ENCODE measurements at places on chromosomes 12 and 14.

GRCh38 chr12:91173124-91173523, 9.5 kb downstream of the DCN start:
- no peak for DNase-seq

GRCh38 chr12:52097045-52097666, 17.7 kb downstream of the SMIM41 start:
- DNase-seq = no peak

DNA sequence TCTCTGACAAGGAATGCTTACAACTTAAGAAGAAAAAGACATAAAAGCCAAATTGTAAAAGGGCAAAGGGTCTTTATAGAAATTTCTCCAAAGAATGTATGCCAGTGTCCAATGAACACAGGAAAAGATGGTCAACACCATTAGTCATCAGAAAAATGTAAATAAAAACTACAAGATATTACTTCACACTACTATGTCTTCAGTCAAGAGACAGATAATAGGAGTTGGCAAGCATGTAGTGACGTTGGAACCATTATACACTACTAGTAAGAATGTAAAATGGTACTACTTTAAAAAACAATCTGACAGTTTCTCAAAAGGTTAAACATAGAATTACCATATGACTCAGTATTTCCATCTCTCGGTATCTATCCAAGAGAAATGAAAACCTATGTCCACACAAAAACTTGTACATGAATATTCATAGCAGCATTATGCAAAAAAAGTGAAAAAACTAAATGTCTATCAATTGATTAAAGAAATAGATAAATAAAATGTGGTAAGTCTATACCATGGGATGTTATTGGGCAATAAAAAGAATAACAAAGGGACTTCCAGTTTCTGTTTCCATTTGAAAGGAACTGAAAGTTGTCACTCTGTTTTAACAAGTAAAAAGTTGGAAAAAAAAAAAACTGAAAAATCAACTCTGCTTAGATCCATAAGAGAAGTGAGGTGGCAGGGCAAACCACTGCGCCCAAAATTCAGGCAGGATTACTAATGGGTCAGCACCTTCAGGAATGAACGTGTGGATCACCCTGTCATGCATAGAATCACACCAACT, 69.8 kb downstream of the ALG10B start:
- DNase-seq = no peak

DNA sequence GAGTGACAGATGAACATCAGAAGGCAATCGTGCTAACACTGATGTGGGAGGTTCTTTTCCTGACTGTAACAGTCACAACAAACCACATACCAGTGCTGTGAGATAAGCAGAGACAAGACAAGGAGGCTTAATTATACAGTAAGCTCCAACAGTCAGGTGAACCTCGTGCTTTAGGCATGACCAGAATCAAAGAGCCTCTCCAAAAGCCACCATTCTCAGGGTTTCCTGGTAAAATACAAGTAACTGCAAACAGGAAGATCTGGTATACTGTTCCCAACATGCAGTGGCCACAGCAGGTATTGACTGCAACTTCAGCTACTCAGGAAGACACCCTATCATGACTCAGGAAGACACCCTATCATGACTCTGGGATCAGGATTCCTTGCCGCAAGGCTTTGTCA, 47.3 kb upstream of the GTF2A1 start:
- DNase-seq = no peak

GRCh38 chr12:79121486-79121885, 256.9 kb downstream of the SYT1 start:
- DNase-seq = no peak

DNA sequence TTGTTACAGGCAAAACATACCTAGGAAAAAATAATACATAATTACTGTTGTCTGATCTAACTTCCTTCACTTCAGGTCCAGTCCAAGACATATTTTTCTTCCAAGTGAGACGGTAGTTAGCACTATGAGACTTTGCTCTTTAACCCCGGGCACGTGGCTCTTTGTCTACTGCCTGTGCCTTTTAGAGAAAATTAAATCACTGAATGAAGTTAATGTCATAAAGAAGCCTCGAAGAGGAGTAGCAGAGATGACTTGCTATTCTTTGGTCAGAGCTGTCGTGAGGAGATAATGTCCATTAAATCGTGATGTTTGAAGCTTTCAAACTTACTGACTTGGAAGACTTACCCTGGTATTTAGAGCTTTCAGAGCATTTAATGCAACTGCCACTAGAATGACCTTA, 8.7 kb downstream of the TESPA1 start:
- DNase-seq = no peak

DNA sequence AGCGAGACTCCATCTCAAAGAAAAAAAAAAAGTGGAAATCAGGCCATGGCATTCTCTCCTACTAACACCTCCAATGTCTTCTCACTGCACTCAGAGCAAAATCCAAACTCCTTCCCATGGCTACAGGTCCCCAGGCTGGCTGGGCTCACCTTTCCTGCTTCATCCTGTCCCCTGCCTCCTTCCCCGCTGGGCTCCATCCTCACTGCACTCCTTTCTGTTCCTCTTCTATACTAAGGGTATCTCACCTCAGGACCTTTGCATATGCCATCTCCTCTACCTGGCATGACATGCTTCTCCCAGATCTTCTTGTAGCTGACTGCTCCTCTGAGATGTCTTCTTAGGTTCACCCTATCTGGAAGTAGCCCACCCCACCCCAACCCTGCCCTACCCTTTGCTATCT, 111.1 kb downstream of the DPF3 start:
- no peak for DNase-seq

DNA sequence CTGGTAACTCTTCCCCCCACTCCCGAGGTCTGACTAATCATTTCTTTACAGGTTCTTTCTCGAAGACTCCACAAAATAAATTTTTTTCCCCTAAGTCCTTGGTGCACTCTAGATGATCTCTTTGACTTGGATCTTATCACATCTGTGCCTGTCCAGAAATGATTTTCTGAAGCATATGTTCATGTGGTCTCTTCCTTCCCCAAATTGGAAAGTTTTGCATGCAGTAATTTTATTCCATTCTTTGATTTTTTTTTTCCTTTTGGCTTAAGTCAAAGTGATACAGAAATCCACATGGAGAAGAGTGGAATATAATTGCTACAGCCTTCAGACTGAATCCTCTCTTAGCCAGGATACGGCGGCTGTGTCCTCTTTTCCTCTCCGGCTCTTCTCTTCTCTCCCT, 213.3 kb downstream of the BMP4 start:
- DNase-seq = no peak

- DNase-seq = no peak
These were observed 7.6 kb upstream of the LRTM2 start for GRCh38 chr12:1812650-1813302.

DNA sequence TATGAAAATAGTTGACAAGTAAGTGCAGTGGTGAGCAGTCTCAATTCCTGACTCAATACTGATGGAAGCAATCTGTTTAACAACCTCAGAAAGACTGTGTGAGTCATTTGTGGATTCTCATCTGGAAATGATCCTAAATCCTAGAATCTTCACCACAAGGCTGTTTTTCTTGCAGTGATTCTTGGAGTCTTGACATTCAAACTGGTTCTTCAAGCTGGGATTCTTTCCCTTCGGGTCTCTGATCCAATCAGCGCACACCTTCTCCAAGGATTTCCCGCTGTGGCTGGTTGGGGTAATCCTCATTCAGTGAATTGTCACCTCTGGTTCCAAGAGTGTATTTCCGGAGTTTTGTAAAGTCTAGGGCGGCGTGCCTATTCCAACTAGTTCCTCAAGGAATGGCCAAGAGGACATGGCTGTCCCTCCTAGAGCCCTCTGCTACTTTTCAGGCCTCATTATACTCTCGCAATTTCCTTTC, 37.7 kb upstream of the FOXJ2 start:
- DNase-seq = no peak

GRCh38 chr12:79547735-79548609, 142.8 kb downstream of the PAWR start:
- no peak for DNase-seq

DNA sequence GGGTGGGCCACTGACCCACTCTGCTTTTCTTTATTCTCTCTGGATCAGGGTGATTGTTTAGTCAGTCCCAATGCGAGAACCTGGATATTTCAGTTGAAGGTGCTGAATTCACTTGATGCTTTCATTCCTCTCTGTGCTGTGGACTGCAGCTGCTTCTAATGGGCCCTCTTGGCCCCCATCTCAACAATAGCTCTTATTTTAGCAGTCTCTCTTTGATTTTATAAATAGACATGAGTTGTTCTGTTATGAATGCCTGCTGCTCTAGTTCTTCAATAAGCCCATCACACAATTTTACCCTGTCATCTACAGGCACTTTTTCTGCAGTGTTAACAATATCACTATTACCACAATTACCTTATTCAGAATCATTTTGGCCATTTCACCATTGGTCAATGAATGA, 54.1 kb upstream of the YARS2 start:
- no peak for DNase-seq

DNA sequence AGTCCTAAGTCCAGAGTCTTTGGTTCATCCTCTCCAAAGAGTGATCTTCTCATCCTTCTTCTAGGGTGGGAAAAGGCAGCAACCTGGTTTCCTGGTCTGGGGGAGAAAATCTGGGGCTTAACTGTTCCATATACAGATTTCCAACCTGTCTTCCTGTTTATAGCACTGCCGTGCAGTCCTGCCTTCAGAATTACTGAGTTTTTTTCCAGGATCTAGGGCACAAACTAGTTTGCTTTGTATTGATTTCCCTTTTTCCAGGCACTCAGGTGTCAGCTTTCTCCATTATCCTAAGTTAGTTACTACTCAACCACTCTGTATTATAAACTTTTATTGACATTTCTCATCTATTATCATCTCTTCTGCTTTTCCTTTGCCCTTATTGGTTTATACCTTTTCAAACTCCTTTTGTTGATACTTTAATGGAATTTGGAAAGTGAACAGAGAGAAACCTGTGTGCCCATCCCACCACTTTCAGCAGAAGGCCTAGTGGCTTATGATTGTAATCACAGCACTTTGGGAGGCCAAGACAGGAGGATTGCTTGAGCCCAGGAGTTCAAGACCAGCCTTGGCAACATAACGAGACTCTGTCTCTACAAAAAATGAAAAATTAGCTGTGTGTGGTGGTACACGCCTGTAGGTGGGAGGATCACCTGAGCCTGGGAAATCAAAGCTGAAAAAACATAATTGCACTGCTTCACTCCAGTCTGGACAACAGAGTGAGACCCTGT, 4.1 kb upstream of the LYZ start:
- no peak for DNase-seq

GRCh38 chr14:92154283-92154942, 32.6 kb downstream of the CPSF2 start:
- no peak for DNase-seq

DNA sequence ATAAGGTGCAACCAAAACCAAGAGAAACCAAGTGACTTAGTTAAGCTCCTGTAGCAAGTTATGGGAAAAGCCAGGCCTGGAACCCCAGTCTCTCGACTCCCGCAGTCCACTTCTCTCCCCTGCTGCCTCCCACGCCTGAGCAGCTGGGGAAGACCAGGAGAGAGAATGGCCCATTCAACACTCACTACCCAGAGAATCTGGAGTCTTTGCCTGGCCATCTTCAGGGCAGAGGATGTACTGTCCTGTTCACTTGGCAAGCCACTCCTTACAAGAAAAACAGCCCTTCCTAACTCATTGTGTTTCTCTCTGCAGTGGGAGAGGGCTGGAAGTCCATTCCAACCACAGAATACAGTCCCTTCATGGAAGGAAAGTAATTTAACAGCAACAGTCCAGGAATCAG, 1.8 kb downstream of the PITPNM2 start:
- no peak for DNase-seq

- no peak for DNase-seq
These were observed 44.7 kb upstream of the ATP23 start for GRCh38 chr12:57896434-57897201.

- DNase-seq = no peak
These were observed 319.9 kb downstream of the KCNC2 start for GRCh38 chr12:74889563-74890236.

DNA sequence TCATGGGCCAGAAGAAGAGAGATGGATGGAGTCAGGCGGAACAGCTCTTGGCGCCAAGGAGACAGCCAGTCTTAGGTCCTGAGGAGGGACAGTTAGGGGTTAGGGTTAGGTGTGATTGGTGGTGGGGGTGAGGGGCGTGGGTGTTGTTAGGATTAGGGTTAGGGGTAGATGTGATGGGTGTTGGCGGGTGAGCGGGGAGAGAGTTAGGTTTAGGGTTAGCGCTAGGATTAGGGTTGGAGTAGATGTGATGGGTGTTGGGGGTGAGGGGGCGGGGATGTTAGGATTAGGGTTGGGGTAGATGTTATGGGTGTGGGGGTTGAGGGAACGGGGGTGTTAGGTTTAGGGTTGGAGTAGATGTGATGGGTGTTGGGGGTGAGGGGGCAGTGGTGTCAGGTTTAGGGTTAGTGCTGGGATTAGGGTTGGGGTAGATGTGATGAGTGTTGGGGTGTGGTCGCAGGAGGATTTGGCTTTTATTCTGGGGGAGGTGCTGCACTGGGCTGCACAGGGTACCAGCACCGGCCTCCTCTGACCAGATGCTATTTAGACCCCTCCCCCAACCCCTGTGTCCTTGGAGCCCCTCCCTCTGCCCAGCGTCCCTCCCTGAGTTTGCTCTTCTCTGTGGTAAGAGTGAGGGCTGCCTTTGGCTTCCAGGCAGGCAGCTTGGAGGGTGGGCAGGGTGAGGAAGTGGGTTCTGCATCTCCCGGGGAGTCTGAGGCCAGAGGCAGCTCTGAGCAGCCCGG, 35.6 kb upstream of the FBRSL1 start:
- no peak for DNase-seq

DNA sequence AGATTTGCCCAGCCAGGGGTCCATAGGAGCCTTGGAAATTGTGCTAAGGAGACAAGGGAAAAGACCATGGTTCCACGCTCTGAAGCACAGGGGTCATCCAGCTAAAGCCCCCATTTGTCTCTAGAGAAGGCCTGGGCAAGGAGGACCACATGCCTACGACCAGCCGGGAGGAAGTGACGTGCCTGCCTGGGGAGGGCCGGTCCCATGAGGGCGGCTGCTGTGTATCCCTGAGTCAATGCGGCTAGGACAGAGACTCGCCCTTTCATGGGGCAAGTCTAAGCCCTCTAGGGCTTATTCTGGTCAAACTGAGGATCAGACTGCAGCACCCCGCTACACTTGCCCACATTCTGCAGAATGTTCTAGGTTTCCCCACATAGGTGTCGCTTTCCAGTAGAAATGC, 20.6 kb upstream of the RIN3 start:
- DNase-seq = no peak

DNA sequence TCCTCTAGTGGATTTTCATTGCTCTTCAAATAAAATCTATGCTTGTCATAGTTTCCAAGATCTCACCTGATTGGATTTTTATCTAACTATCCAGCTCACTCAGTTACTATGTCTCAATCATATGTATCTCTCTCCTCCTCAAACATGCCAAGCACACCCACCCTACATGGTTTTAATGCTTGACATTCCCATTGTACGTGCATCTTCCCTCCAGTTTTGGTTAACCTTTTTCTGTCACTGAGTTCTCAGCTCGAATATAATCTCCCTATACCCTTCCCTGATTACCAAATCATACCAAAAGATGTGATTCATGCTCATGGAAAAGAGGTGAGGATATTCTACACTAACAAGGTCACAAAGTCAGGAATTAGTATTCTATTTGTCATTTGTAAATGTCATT, 12.0 kb upstream of the PTPRQ start:
- DNase-seq = no peak

GRCh38 chr12:65695113-65695865, 129.0 kb upstream of the HMGA2 start:
- no peak for DNase-seq

GRCh38 chr14:94538070-94538740, 23.0 kb upstream of the SERPINA4 start:
- DNase-seq = no peak
